ENCODE measurements at places on chromosomes 1 and 21.

- H3K4me3 ChIP-seq, result no peak overlapping the region
- H3K27me3 ChIP-seq, result no peaks in the 10 kb centered on the region
- H3K4me1 ChIP-seq, result no peaks in the 10 kb centered on the region
- no peak for DNase-seq
- no peak overlapping the region for H3K27ac ChIP-seq
- H3K36me3 ChIP-seq, result no peaks in the 10 kb centered on the region
Observed at GRCh38 chr1:109864930-109865612, 45.6 kb upstream of the CSF1 start.

- DNase-seq, result no peak
- H3K27ac ChIP-seq, result no peak overlapping the region
- peaks cover 2% of the 10 kb centered on the region for H3K27me3 ChIP-seq
- H3K36me3 ChIP-seq, result no peaks in the 10 kb centered on the region
Observed at GRCh38 chr21:41974752-41975053, 20.9 kb upstream of the C2CD2 start.

DNA sequence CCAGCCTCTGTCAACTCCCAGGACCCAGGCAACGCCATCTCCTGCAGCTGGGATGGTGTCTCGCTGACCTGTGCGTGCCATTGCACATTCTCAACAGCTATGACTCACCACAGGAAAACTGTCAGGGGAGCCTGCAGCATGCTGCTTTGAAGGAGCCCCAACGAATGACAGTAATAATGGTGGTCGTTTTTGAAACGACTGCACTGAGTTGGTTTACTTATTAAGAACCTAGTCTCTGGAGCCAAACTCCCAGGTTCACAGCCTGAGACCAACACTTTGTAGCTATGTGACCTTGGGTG is 21.6 kb downstream of the TCEA3 start:
- peaks cover 7% of the 10 kb centered on the region for H3K27me3 ChIP-seq
- no peak overlapping the region for H3K4me3 ChIP-seq
- no peak overlapping the region for H3K27ac ChIP-seq
- peaks cover 11% of the 10 kb centered on the region for H3K4me1 ChIP-seq
- no peak for DNase-seq

DNA sequence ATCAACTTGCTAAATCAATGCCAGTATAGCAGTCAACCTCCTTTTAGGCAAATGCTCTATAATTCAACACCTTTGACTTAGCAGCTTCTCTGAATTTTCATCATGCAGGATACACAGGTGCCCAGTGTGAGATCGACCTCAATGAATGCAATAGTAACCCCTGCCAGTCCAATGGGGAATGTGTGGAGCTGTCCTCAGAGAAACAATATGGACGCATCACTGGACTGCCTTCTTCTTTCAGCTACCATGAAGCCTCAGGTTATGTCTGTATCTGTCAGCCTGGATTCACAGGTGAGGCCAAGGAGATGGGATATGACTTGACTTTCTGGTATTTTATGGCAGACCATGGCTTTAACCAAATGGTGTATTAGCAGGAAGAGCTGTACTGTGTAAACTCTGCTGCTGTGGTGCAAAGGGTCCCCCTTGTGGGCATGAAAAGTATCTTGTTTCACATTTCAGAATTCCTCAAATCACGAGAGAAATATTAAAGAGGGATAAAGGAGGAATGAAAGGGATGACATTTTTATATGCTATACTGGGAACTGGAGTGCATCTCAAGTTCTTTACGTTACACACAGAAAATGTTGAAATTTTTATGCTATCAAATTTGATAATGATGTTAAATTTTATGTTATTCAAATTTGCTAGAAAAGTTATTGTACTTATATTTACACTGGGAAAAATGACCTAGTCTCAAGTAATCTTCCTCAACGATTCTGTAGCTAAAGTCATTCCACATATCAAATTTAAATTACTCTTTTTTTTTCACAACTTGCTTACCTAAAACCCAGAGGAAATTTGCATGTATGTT is 88.9 kb downstream of the CRB1 start:
- H3K36me3 ChIP-seq, result no peaks in the 10 kb centered on the region
- no peak overlapping the region for H3K27ac ChIP-seq
- DNase-seq, result peak; percentile 22
- H3K27me3 ChIP-seq, result no peaks in the 10 kb centered on the region
- H3K4me3 ChIP-seq, result no peak overlapping the region

DNA sequence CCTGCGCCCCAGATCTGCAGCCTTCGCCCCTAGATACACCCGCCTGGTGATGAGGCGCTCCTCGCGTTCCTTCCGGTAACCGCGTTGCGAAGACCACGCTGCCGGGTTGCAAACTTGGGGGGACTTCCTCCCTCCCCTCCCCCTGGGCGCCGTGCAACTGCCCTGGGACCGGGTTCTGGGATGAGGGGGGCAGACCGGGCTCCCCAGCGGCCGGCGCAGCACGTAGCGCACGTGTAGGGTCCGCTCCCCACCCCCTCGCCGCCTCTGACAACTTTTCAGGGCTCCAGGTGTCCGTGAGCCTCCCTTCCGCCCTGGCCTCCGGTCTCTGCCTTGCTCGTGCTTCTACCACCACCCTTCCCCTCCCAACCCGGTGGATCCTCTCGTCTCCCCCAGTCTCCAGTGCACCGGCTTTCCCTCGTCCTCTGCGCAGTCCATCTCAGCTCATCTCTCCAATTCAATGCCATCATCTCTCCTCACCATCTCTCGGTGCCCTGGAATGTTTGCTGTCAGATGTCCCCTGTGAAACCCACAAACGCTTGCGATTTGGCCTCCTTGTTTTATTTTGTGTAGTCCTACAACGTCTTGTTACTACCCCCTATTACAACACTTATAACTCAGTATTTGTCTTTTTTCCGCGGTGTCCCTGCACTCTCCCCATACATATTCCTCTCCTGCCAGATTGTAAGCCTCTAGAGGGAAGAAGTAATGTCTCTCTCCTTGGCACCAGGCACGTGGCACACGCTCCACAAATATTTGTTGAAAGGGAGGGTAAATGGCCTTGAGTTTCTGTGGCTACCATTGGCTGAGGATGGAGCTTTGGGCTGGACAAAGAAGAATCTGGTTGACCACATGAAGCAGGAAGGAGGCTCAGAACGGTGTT is 782 bp downstream of the PCAT6 start:
- peak overlapping the region; percentile 94 for H3K4me3 ChIP-seq
- peaks cover 30% of the 10 kb centered on the region for H3K27me3 ChIP-seq
- H3K4me1 ChIP-seq, result peaks cover 27% of the 10 kb centered on the region
- peaks cover 14% of the 10 kb centered on the region for H3K36me3 ChIP-seq
